ENCODE measurements at places on chromosomes 2 and 18. TPM values are rescaled to one million over a fixed set of nuclear protein-coding genes. Genes with fewer than 3 reads are reported as not detected.

DNA sequence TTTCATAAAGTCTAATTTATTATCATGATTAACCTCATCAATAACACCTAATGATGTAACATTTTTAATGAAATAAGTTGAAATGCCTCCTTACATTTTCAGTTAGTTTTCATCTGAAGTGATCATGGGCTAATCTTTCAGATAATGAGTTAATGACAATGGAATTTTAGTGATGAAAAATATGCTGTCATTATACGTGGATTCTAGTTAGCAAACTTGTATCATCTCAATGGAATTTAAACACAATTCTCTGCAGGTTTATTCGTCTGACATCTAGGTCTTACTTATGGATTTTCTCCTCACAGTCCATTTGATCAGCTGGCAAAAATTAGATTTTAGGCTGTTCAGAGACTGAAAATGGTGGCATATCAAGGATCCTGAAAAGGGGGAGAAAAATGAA is 885.0 kb downstream of the SLC4A3 start:
- DNase-seq, result no peak

DNA sequence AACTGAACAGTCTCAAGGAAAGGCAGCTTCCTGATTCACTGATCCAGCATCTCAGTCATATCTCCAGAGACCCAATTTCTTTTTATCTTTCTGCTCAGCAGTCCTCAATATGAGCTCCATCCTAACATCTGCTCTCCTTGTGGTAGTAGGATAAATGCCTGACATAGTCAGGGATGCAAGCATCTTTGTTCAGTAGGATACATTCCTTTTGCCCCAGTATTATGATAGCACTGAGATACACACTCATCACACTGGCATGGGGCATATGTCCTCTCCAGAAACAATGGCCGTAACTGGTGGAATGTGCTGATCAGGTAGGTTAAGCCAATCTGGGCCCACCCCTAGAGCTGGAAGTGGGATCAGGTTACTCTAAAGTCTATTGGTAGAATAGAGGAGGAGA is 207.2 kb downstream of the ETAA1 start:
- DNase-seq, result no peak

- no peak for DNase-seq
These were observed 5.0 kb downstream of the MAL start for GRCh38 chr2:95030496-95030895.

DNA sequence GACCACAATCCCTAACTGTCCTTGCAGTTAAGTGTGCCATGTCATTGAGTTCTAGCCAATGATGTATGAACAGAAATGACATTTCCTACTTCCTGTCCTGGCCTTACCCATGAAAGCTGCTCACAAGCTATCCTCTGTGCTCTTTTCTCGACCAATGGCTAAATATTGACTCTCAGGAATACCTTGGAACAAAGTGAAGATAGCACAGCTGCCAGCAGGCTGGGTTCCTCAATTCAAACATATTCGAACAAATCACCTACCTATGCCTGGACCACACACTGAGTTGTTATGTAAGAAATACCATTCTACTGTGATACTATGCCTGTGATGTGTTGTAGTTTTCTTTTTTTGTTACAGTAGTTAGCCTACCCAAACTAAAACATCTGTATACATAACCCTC is 65.1 kb downstream of the GAREM1 start:
- DNase-seq, result no peak

Gene KCNE4
- polyA plus RNA-seq, result 20.0 TPM

DNA sequence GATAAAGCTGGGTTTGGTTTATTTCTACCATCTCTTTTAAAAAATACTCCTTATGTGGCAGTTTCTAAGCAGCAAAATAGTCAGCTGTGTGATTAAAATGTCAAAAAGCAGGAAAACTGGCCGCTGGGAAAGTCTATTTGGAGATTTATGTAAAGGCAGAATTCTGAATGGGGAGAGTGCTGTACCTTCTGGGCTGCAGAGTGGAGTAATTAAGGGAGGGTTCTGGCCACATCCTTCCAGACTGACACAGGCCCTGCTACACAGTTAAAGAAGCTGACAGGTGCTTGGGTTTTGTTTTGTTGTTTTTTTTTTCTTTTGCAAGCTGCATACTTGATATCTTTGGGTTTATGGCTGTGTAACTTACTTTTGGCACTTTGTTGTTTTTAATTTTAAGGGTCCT is 157.2 kb downstream of the WDSUB1 start:
- DNase-seq, result no peak

Gene DYNAP
- polyA plus RNA-seq, result not detected

DNA sequence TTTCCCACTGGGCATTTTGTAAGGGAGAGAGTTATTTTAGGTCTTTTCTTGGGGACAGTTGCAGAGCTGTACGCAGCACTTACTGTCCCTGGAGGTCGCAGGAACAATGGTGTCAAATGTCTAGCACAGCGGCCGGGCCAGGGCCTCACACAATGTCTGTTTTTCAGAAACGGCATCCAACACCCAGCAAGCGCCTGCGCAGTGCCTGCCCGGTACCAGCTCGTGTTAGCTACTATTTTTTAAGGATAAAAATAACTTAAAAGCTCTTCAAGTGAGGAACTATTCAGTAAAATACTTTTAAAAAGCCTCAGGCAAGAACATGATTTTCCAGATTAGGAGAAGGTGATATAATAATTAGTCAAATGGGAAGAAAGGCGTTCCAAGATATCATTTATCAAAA is 90.0 kb downstream of the MBP start:
- no peak for DNase-seq

- DNase-seq, result no peak
These were observed 19.2 kb downstream of the CCDC138 start for GRCh38 chr2:108805782-108806181.

DNA sequence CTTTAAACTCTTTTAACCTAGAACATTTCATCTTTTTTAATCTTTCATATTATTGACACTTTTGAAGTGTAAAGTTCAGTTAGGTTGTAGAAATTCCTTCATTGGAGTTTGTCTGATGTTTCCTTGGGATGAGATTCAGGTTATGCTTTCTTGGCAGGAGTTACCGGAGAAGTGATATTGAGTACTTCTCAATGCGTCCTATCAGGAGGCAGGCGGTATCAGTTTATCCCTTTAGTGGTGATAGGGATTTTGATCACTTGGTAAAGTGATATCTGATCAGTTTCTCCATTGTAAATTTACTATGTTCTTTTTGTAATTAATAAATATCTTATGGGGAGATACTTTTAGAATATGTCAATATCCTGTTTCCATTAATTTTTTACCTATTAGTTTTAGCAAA is 78.4 kb downstream of the DTNB start:
- DNase-seq, result no peak

DNA sequence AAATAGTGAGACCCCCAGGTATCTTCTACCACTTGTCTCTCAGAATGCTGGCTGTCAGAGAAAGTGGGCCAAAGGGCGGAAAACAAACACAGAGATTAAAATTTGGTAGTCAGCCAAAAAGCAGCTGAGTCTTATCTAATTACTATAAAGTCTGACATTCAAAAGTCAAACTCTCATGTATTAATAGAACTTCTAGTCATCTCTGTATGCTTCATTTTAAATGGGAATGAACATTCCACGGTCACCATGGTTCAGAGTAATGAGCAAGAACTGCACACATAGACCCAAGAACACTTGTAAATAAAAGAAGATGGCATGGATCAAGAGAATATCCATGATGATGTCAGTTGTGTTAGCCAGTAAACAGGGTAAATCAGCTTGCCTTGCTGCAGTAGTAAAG is 1267.0 kb upstream of the CHAC2 start:
- DNase-seq, result no peak

Gene KYNU
- 5.5 TPM for polyA plus RNA-seq

Gene PTPRN
- polyA plus RNA-seq, result not detected

GRCh38 chr18:4146797-4147196 is 308.3 kb downstream of the DLGAP1 start:
- DNase-seq, result no peak

DNA sequence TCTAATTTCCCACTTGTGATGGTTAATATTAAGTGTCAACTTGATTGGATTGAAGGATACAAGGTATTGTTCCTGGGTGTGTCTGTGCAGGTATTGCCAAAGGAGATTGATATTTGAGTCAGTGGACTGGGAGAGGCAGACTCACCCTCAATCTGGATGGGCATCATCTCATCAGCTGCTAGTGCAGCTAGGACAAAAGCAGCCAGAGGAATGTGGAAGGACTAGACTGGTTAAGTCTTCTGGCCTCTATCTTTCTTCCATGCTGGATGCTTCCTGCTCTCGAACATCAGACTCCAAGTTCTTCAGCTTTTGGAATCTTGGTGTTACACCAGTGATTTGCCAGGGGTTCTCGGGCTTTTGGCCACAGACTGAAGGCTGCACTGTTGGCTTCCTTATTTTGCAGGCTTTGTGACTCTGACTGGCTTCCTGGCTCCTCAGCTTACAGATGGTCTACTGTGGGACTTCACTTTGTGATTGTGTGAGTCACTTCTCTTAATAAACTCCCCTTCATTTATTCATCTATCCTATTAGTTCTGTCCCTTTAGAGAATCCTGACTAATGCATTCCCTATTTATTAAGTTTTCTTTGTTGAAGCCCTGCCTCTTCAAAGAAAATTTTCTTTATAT is 1087.5 kb upstream of the NXPH2 start:
- DNase-seq, result no peak

Gene ITGAV
- polyA plus RNA-seq, result 72.8 TPM

DNA sequence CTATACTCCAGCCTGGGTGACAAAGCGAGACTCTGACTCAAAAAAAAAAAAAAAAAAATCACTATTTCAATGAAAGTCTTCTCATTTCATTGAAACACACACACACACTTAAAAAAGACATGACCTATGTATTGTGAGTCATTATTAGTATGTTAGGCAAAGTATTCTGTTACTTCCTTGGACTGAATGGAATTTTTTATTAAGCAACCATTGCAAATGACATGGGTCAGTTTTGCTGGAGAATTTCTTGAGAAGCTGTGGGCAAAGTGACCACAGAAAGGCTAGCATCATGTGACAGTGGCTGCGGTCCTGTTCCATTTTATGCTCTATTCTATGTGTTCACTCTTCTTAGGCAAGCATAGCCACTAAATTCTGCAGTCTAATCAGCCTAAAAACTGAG is 695.7 kb downstream of the TDRD15 start:
- DNase-seq, result no peak

Gene KCNJ3
- polyA plus RNA-seq, result 7.0 TPM

Gene EPB41L3
- polyA plus RNA-seq, result 63.1 TPM

- no peak for DNase-seq
These were observed 4.7 kb upstream of the MAP4K4 start for GRCh38 chr2:101692766-101693165.

Gene GLI2
- 12.8 TPM for polyA plus RNA-seq

- no peak for DNase-seq
These were observed 361.2 kb upstream of the SOX11 start for GRCh38 chr2:5330961-5331360.
